ENCODE measurements at places on chromosomes 7 and 10.

- no peak for DNase-seq
Measured at GRCh38 chr7:151628846-151629604, 109.3 kb upstream of the RHEB start.

- DNase-seq: no peak
Measured at GRCh38 chr10:128180843-128181242, 54.6 kb upstream of the MKI67 start.

DNA sequence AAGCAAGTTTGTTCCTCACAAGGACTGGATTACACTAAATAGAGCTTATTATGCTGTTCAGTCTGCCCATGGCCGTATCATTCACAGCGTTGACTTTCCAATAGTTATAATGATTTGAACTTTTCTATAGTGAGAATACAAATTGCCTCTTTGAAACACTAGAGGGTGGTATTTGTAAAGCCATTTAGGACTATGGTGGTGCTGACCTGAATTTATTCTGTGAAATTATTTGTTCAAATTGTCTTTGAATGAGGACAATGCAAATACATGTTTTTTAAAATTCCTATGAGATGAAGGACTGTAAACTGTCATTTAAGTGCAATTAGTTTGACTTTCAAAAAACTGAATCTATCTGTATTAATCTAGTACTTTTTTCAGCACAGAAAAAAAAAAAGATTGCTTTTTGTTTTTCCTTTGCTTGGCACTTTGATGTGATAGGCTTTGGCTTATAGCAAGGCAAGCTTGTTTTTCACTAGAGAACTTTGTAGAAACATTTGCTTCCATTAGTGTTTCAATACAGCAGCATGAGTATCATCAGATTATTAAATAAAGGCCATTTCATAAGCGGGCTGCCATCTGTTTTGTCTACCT lies 122.7 kb upstream of the TMEM229A start:
- DNase-seq: no peak

- no peak for DNase-seq
Measured at GRCh38 chr10:78875331-78875877, 193.4 kb upstream of the ZMIZ1 start.

DNA sequence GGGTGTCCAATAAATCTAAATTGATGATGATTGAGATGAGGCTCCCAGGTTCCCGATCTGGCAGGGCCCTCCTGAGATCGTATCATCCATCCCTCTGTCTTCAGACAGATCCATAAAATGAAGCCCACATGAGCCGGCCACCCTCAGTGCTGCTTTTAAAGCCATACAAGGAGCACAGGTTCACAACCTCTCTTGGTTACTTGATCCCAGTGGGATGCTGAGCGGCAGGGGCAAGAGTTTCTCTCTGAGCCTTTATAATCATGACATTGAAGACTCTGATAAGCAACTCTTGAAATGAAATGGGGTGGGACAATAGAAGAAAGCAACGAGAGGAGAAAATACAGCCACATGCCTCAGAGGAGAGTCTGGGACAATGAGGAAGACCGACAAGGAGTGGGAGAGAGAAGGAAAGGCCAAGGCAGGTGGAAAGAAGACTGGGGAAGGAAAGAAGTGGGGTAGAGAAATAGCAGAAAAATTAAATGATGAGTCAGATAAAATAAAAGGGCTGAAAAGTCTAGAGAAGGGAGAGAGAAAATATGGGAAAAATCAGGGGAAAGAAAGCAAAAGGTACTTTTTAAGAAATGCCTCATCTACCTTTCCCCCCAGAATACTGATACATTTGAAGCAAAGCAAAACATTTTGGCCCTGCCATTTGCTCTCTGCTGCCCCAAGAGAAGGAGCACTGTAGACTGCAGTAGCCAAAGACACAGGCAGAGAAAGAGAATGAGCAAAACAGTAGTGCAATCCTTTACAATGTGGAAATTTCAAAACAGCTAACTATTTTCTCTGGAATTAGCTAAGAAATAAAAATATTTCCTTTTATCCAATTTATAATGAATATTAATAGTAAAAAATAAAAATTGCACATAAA lies 14.6 kb downstream of the GBX1 start:
- no peak for DNase-seq

DNA sequence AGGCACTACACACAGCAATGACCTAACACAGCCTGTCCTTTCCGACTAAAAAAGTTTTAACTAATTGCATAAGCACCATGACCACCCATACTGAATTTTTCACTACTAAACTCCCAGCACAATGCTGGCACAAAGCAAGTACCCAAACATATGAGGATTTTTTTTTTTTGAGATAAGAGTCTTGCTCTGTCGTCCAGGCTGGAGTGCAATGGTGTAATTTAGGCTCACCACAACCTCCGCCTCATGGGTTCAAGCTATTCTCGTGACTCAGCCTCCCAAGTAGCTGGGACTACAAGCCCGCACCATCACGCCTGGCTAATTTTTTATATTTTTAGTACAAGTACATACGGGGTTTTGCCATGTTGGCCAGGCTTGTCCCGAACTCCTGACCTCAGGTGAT lies 5.1 kb downstream of the UBE2H start:
- no peak for DNase-seq

DNA sequence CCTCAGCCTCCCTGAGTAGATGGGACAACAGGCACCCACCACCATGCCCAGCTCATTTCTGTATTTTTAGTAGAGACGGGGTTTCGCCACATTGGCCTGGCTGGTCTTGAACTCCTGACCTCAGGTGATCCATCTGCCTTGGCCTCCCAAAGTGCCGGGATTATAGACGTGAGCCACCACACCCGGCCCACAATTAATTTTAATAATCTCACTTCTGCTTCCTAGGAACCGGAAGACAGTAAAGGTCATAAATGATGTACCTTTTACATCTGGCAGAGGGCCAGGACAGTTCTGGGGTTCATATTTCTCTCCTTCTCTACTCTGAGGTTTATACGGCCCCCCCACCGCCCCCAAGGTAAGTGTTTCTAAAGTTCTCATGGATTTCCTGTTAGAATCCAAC lies 31.2 kb upstream of the AOAH start:
- DNase-seq: no peak

DNA sequence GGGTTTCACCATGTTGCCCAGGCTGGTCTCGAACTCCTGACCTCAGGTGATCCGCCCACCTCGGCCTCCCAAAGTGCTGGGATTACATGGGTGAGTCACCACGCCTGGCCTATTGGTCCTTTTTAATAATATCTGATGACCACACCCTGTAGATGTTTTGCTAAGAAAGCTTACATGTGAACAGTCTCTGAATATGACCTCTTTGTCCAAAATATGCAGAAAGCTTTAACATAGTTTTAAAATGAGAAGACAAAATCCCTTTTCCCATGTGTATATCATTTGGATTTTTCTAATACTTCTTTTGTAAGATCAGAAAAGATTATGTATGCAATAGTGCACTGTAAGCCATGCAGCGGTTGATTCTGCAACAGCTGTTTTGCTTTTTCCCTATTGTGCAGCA lies 38.5 kb downstream of the MCU start:
- DNase-seq: no peak

- no peak for DNase-seq
Measured at GRCh38 chr10:106107706-106108105, 1056.8 kb downstream of the SORCS1 start.

- no peak for DNase-seq
Measured at GRCh38 chr10:119737039-119737663, 11.3 kb downstream of the INPP5F start.

DNA sequence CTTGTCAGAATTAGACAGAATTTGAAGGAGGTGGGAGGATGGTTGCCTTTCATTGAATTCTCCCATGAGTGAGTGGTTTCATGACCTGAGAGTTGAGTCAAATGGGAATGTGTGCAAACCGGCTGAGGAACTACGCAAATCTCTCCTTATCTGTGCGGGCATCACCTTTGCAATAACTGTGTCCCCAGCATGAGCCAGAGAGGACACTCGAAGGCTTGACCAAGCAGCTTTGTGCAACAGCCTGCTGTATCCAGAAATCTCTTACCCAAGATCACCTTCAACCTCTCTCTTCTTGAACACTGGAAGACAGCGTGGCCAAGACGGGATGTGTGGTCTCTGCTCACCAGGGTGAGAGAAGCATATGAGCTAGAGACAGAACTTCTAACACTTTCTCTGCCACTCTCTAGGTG lies 93.8 kb upstream of the IKZF1 start:
- no peak for DNase-seq

DNA sequence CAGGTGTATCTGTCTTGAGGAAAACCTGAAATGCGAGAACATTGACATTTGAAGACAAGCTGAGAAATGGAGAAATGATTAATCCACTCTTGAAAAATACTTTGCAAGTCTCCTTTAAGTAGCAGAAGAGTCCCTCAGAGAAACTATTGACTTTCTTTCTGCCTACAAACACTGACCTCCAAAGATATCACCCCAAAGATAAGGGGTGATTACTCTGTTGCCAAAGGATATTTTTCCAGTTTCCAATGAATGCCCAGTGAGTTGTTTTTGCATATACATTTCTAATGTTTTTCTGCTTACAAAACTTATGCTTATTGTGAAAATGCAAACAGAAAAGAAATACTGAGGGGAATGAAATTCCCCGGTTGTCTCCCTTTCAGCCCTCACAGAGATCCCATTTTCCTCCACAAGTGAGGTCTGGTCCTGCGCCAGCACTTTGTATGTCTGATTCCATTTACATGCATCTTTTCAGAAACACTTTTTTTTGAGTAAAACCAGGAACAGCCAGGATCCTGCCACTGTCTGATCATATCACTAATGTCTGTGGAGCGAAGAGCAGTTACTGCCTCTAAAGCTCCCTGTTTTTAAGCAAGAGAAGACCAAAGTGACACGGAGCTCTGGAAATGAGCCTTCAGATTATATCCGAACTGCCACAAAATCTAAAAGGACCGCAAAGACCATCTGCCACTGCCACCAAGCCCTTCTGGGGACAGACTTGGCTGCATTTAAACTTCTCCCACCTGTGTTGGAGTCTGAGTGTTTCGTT lies 82.9 kb upstream of the PDCD4 start:
- DNase-seq: no peak

- DNase-seq: no peak
Measured at GRCh38 chr7:5590596-5591277, 167.1 kb upstream of the TNRC18 start.

DNA sequence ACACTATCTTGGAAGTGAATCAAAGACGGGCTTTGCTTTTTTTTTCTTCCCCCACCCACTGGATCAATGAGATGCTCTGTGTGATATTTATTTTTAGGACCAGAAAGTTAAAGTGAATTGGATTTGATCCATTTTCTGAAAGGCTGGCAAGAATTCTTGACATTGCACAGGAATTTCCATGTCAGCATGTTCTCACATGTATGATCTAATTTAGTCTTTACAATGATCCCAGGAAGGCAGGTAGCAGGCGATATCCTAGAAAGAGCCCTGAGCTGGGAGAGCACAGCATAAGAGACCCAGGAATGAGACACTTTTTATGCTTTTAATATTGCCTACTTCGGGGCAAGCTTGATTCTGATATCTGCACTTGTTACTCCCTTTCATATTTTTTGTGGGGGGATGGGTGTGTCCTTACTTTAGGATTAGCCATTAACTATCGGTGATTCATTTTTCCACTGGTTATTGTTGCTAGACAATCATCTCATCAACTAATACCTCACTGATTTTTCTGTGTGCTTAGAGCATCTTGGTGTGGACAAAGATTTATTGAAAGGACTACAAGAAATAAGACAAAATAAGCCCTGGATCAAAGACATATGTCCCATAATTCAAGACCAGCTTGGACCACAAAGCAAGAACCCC lies 58.1 kb downstream of the NRP1 start:
- DNase-seq: no peak

GRCh38 chr7:132185150-132185549 lies 391.1 kb downstream of the PLXNA4 start:
- DNase-seq: no peak

DNA sequence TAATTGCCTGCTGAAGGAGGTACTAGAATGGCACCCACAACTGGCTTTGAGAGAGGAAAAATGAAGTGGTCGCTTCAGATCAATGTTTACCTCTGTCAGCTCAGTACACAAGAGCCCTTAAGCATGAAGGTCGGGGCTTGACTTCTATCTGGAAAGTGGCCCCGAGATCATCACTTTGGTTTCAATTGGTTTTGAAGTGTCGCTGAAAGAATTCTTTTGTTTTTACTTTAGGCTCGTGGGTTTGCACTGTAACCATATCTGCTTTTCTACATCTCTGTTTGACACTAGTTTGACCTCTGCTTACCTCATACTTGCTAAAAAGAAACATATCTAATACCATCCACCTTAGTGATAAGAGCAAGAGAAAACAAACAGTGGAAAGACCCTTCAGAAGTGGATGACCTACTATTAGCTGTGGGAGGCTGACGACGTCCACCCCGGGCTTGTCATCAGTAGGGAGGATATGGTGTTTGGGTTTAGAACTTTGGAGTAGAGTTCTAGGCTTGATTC lies 361.8 kb downstream of the GATA3 start:
- DNase-seq: no peak

GRCh38 chr10:132836248-132836831 lies 50.4 kb upstream of the NKX6-2 start:
- no peak for DNase-seq

- no peak for DNase-seq
Measured at GRCh38 chr7:18518555-18518954, 23.0 kb downstream of the HDAC9 start.

- no peak for DNase-seq
Measured at GRCh38 chr10:129777687-129778086, 186.4 kb downstream of the EBF3 start.

GRCh38 chr10:18680754-18681153 lies 21.5 kb downstream of the ARL5B start:
- DNase-seq: no peak

DNA sequence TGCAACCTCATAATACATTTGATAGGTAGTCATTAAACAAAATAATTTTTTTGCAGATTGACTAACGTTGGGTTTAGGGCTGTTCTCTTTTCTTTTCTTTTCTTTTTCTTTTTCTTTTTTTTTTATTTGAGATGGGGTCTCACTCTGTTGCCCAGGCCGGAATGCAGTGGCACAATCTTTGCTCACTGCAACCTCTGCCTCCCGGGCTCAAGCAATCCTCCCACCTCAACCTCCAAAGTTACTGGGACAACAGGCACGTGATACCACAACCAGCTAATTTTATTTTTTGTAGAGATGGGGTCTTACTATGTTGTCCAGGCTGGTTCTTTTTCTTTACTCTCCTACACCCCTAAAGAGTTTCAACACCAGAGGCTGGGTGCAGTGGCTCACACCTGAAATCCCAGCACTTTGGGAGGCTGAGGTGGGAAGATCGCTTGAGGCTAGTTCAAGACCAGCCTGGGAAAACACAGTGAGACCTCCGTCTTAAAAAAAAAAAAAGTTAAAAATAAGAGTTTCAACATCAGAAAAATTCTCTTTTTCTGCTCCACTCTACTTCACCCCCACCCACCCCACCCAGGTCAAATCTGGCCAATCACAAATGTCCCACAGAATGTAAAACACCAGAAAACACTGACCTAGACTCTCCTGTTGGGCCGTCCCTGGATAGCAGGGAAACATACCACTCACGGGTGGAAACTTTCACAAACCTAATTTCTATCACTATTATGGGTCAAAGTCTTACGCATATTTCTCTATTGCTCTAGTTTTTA lies 3.0 kb downstream of the HIP1 start:
- no peak for DNase-seq

DNA sequence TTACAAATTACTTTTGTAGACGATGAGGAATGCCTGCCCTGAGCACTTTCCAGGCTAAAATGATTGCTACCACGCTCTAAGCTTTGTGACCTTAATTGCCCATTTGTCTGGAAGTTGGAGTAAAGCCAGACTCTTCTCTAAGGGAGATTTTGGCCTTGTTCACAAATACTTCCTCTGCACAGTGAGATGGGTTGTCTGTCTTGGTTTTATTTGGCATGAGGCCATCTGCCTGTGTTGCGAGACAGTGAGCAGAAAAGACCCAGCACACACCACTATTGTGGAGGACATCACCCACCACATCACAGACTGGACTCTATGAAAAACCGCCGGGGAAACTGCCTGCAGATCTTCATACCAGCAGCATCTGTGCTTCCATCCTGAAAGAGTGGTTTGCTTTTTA lies 138.4 kb downstream of the BICC1 start:
- DNase-seq: no peak
